ENCODE measurements at places on chromosomes 16 and 17.

- peak; percentile 48 for DNase-seq
Measured at GRCh38 chr17:39144416-39144840, 7.0 kb downstream of the PLXDC1 start.

- DNase-seq = peak; percentile 73
Measured at GRCh38 chr16:23408823-23409298, 44.1 kb downstream of the COG7 start.

GRCh38 chr16:68590201-68590994, 51.3 kb downstream of the ZFP90 start:
- DNase-seq = peak; percentile 14

- peak; percentile 4 for DNase-seq
Measured at GRCh38 chr16:56514845-56515244, 5.0 kb downstream of the BBS2 start.

- DNase-seq = no peak
Measured at GRCh38 chr16:6701096-6701495, 631.5 kb upstream of the RBFOX1 start.

DNA sequence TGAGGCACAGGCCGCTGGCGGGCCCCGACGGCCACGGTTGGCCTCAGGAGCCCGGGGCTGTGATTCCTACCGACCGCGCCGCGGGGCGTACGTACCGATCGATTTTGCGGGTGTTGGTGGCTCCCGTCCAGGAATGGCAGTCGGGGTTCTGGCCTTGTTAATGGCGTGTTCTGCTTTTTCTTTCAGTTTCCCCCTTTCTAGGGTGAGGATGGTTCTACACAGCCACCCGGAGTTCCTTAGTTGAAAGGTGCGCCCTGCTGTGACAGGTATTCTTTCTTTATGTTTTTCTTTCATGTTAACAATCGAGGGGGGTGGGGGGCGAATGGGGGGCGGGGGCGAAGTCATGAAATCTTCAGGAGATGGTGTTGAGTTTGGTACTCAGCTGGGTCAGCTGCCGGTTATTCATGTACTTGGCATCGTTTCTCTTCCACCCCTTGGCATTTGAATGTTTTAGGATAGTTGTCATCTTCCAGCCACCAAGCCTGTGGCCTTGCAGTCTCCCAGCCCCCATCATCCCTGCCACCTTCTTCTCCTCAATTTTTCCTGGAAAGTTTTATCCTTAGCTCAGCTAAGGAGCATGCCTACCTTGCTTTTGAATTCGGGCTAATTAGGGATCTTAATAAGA, 802 bp downstream of the CYLD start:
- peak; percentile 59 for DNase-seq

GRCh38 chr16:66934138-66934838, at the start of gene CIAO2B:
Gene CIAO2B, minus strand, starts transcription at chr16:66934402. Its CDS starts 38 bp downstream, at chr16:66934364.
- peak; percentile 89 for DNase-seq

DNA sequence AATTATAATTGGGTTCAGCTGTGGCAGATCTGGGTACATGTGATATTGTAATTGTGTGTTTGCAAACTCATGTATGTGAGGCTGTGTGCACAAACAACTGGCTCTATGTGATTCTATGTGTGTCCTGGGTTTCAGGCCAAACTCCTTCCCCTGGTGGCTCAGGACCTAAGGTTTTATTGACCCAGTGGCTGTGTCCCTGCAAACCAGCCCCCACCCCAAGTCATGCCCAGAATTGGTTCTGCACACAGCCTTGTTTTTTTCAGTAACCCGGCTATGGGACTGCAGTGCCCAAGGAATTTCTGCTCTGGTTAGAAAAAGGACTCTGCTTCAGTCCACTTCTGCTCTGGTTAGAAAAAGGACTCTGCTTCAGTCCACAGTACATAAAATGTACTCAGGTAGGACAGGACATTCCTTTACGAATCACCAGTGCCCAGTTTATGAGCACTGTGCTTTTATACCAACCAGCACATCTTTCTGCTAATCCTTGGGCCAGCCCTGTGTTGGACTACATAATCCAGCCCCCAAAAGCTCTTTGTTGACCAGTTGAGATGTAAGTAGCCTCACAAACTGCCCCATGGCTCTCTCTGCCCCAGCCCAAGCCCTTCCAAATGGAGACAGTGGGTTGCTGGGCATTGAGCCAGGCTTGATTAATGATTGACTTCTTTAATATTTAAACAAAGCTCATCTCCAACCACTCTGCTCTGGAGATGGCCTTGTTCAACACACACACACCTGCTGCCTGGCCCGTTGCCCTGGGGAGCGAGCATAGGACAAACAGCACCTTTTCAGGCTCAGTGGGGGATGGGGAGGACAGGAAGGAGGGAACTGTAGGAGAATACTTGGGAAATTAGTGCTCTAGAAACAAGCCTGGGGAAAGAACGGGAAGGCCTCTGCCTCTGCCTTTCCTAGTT, 2.9 kb upstream of the KCNH6 start:
- no peak for DNase-seq

- DNase-seq = no peak
Measured at GRCh38 chr16:67685388-67686112, 18.9 kb downstream of the C16orf86 start.

GRCh38 chr16:18789515-18789849, 652 bp downstream of the RPS15A start:
- DNase-seq = no peak

GRCh38 chr16:31157136-31157535, 7.3 kb upstream of the PRSS36 start:
- no peak for DNase-seq

GRCh38 chr16:79639576-79640311, 39.2 kb upstream of the MAF start:
- peak; percentile 16 for DNase-seq

- no peak for DNase-seq
Measured at GRCh38 chr17:73547790-73548189, 96.5 kb downstream of the SDK2 start.

DNA sequence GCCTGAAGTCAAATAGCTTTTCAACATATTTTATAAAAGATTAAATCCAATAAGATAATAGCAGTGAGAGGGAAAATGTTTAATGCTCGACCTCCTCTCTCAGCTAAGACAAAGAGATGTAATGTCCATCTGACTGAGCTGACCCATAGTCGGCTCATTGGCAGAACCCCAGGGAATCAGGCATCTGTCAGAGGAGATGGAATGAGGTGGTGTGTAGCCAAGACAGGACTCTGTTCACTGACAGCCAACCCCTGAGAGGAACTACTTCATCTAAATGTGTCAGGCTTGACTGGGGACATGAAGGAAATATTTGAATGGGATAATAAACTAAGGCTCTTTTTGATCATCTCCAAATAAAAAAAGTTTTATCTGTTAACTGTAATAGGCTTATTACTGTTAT, 188.0 kb downstream of the CDH11 start:
- DNase-seq = no peak

- no peak for DNase-seq
Measured at GRCh38 chr16:54817432-54817831, 113.2 kb upstream of the IRX5 start.

DNA sequence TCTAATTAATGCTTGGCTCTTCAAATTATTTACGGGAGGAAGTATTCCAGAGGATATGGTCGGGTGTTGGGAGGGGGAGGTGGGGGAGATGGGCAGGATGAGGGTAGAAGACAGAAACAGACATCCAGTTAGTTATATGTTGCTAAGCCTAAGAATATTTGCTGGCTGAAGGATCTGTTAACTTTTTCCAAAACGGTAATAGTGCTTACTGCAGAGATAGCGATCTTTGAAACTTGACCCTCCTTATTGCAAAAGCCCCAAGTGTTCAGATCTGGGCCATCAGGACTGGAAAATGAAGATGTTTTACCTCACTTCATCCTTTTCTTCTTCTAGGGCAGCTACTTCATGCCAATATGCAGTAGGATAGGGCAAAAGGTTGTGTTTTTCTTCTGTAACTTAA, 27.0 kb upstream of the MMD start:
- DNase-seq = peak; percentile 92

- no peak for DNase-seq
Measured at GRCh38 chr17:69735285-69735684, 320.8 kb downstream of the MAP2K6 start.

DNA sequence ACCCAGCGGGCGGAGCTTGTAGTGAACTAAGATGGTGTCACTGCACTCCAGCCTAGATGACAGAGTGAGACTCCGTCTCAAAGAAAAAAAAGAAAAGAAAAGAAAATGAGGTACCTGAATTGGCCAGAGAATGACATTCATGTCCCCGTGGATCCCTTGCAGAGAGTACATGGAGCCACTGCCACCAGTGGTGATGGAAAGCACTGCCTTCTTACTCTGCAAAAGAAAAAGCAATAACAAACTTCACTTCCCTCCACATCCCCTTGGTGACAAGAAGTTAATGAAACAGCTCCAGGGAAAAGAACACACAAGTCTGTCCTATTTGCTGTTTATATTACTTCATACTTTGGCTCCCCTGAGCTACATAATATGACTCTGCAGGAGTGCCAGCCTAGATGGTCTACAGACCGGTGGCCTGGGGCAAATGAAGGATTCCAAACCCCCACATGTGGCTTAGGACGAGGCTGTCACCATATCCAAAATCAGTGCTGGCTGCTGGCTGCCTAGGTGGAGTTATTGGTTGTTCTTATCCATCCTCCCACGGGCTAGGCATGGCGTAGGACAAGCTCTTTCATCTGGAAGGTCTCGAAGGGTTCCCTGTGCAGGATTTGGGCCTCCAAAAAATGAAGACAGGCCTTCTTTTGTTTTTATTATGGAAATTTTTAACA, 13.3 kb downstream of the NQO1 start:
- no peak for DNase-seq

GRCh38 chr16:86432691-86433090, 77.6 kb upstream of the FOXF1 start:
- peak; percentile 59 for DNase-seq

DNA sequence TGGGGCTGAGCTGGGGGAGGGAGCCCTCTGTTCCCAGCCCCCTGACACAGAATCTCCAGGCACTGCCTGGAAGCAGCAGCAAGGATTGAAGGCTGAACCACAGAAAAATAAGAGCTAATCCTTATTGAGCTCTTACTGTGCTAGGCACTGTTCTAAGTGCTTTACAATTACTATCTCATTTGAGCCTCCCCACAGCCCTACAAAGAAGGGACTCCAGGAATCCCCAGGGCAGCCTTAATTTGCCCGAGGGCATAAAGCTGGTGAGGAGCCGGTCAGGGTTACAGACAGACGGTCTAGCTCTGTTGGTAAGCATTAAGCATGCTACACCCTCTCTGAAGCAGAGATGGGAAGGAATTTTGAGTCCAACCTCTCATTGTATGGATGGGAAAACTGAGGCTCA, 7.0 kb downstream of the SAMD14 start:
- no peak for DNase-seq

- peak; percentile 17 for DNase-seq
Measured at GRCh38 chr16:88649195-88649923, 1.5 kb downstream of the CYBA start.

GRCh38 chr16:62829607-62830006, 793.4 kb upstream of the CDH8 start:
- peak; percentile 14 for DNase-seq

DNA sequence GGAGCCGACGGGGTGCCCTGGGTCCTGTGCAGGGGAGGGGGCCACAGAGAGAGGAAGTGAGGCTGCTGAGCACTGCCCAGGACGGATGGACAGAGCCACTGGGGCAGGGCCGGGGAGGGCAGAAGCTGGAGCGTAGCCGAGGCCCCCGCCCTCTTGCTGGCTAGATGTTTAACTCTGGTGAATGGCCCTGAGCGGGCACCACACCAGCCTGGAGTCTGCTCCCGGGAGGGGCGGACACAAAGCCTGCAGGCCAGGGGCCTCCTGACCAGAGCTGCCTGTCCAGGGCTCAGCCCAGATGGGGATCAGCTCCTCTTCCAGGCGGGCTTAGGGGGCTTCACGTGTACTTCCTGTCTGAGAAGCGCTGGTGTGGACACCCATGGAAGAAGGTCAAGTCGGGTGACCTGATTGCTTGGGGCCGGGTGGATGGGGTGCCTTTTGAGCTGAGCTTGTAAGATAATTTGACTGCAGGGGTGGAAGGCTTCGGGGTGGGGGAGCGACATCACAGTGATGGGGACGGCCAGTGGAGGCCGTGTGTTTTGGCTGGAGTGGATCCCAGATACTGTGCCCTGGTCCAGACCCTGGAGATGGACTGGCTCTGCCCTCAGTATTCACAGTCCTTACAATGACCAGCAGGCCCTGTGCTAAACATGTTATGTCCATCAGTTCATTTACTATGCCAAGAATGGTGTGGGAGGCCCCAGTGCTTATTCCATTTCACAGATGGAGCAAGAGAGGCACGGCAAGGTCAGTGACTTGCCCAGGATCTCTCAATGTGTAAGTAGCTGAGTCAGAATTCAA, 33.7 kb upstream of the CIBAR2 start:
- no peak for DNase-seq

DNA sequence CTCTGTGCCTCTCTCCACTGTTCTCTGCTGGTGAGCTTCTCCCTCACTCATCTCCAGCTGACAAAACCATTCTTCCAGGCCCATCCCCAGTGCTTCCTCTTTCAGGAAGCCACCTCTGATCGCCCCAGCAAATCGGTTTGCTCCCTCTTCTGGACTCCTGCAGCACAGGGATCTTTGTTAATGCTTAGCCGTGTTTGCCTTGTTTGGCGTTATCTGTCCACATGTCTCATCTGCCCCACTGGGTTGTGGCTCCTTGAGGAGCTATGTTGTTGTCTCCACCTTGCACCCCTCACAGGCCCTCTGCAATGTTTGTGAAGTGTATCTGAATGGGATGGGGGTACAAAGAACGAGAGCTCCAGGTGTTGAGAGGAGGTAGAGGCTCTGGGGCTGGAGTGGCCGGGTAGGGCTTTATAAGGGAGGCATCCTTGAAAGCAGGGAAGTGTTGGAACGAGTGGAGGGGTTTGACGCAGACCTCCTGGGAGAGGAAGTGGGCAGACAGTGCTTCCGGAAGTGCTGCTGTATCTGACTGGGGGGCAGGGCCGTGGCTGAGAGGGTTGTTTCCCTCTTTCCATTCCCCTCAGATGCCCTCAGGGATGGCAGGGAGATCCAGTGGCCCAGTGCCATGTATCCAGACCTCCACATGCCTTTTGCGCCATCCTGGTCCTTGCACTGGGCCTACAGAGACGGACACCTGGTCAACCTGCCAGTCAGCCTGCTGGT, 27.8 kb downstream of the CASKIN2 start:
- DNase-seq = peak; percentile 4

DNA sequence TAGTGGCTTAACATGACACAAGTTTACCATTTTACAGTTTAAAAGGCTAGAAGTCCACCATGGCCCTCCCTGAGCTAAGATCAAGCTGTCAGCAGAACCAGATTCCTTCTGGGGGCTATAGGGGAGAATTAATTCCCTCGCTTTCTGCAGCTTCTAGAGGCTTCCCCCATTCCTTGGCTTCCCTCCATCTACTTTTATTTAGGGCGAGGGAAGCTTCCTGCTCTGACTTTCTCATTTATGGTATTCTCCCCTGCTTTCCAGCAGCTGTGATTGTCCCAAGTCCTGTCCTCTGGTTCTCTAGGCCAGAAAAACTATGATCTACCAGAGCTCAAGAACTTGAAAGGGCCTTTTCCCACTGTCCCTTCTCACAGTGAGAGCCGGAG, 4.3 kb downstream of the CETP start:
- DNase-seq = no peak

GRCh38 chr17:79950306-79950705, 85.4 kb downstream of the TBC1D16 start:
- DNase-seq = no peak

GRCh38 chr17:10149573-10150399, 48.6 kb downstream of the GAS7 start:
- DNase-seq = peak; percentile 93

GRCh38 chr16:78321620-78322360, 222.3 kb downstream of the WWOX start:
- no peak for DNase-seq

GRCh38 chr17:7436556-7437368, 1.5 kb downstream of the TMEM102 start:
- DNase-seq = peak; percentile 73

GRCh38 chr16:67054901-67055300, 26.0 kb downstream of the CBFB start:
- DNase-seq = peak; percentile 11

GRCh38 chr16:69566240-69566980, 644 bp downstream of the NFAT5 start:
- peak; percentile 80 for DNase-seq

Measured in mesenchymal stem cell (in vitro differentiated cells and primary cell).